ENCODE measurements at places on chromosomes 4 and X.

- H3K4me3 ChIP-seq, result no peak overlapping the region
- no peaks in the 10 kb centered on the region for H3K4me1 ChIP-seq
- H3K27ac ChIP-seq, result no peak overlapping the region
- no peak for DNase-seq
- no peaks in the 10 kb centered on the region for H3K27me3 ChIP-seq
These were observed 9.6 kb upstream of the GRSF1 start for GRCh38 chr4:70849291-70849690.

DNA sequence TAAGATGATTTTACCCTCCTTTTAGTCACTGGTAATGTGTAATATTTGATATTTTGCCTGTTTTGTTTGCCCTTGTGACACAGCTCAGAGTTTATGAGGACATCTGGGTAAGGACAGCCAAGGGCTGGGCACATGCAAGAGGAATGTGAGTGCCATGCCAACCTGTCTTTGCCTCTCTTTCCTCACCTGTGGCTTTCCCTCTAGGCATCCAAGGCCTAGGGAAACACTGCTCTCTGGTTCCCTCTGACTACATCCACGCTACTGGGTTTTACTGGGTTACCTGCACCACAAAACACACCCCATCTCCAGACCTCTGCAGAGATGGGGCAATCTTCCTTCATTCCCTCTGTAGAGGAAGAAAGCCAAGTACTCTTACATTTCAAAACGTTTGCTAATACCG, 7.7 kb downstream of the HPGDS start:
- peaks cover 8% of the 10 kb centered on the region for H3K4me1 ChIP-seq
- no peaks in the 10 kb centered on the region for H3K27me3 ChIP-seq
- no peak for DNase-seq
- no peak overlapping the region for H3K4me3 ChIP-seq
- H3K36me3 ChIP-seq, result no peaks in the 10 kb centered on the region

DNA sequence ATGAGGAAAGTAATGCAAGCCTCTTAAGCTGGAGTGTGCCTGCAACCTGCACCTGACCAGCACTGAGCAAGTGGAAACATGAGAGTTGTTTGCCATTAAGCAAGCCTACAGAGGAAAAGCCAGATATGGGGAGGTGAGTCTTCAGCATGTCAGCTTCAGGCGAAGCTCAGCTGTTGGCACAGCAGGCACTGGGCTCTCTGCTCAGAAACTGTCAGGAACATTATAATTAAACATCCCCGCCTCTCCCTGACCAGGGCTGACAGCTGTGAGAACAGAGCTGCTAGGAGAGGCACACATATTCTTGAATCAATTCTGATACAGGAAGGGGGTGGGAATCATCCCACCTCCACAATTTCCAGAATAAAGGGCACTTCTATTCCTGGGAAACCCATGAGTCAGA, 19.0 kb upstream of the DCX start:
- no peaks in the 10 kb centered on the region for H3K27me3 ChIP-seq
- no peak for DNase-seq
- no peak overlapping the region for H3K4me3 ChIP-seq
- no peak overlapping the region for H3K27ac ChIP-seq

GRCh38 chr4:163090997-163091684, 75.5 kb downstream of the NAF1 start:
- DNase-seq, result no peak
- no peak overlapping the region for H3K4me3 ChIP-seq
- H3K27ac ChIP-seq, result no peak overlapping the region
- H3K36me3 ChIP-seq, result no peaks in the 10 kb centered on the region
- no peaks in the 10 kb centered on the region for H3K4me1 ChIP-seq
- H3K27me3 ChIP-seq, result no peaks in the 10 kb centered on the region

DNA sequence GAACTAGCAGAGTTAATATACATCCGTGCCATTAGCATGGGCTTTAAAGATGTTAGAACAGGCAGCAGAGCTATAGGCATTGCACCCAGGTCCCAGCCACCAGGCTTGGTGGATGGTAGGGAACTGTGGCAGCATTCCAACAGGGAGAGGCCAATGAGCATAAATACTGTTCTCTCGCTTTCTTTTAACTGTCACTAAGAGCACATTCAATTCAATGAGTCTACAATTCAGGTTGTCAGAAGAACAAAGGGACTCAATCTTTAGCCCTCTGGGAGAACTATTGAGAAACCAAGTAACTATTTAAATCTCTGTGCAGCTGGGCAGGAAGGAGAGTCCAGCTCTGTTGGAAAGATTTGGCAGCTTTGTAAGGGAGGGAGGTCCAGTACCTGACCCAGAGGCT, 165.6 kb downstream of the CHIC1 start:
- no peaks in the 10 kb centered on the region for H3K4me1 ChIP-seq
- no peak for DNase-seq
- no peaks in the 10 kb centered on the region for H3K27me3 ChIP-seq
- no peak overlapping the region for H3K27ac ChIP-seq
- H3K36me3 ChIP-seq, result no peaks in the 10 kb centered on the region

GRCh38 chr4:41747230-41748055, 1.1 kb downstream of the PHOX2B start:
- H3K36me3 ChIP-seq, result no peaks in the 10 kb centered on the region
- peaks cover 23% of the 10 kb centered on the region for H3K4me1 ChIP-seq
- no peak overlapping the region for H3K27ac ChIP-seq
- peaks cover 97% of the 10 kb centered on the region for H3K27me3 ChIP-seq
- no peak for DNase-seq

GRCh38 chr4:95118497-95118896, 360.7 kb downstream of the BMPR1B start:
- H3K27me3 ChIP-seq, result no peaks in the 10 kb centered on the region
- H3K27ac ChIP-seq, result no peak overlapping the region
- no peaks in the 10 kb centered on the region for H3K36me3 ChIP-seq

DNA sequence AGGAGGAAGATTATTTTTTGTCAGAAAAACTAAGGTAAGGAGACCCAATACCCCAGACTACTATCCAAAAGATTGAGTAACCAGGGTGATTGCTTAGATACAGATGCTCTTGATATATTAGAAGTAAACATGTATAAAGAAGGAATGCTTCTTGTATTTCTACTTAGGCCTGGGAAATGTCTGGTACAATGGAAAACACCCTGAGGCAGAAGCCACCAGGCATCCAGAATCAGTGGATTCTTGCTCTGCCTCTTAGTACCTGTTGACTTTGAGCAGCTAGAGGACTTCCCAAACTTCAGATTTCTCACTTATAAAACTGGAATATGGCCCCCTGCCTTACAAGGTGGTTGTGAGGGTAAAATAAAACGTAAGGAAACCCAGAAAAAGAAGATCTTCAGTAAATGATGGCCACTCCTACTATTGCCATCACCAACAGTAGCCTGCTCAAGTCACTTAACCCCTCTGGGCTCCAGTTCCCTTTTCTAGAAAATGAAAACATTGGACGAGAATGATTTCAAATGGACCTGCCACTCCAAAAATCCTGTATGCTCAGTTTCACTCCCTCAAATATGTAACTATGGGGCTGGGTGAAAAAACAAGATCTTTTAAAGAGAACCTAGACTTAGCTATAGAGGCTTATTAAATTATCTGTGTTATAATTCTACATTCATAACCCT, 56.6 kb downstream of the AMELX start:
- no peaks in the 10 kb centered on the region for H3K4me1 ChIP-seq
- no peaks in the 10 kb centered on the region for H3K27me3 ChIP-seq
- DNase-seq, result no peak
- H3K27ac ChIP-seq, result no peak overlapping the region
- no peak overlapping the region for H3K4me3 ChIP-seq

DNA sequence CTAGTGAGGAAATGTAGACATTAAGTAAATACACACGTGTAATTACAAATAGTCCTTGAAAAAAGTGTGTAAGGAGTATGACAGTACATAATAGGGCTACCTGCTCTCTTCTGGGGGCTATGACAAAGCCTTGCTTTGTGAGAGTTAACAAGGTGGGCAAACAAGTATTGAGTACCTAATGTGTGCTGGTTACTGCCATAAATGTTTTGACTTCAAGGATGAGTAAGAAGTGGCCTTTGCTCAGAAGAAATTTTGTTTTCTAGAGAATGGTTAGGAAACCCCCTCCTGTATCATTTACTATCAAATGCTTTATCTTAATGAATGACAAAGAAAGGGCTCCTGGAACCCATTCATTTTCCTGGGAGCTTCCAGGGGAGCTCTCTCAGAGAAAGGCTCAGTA, 167.0 kb upstream of the CASK start:
- no peak overlapping the region for H3K4me3 ChIP-seq
- no peak overlapping the region for H3K27ac ChIP-seq
- H3K27me3 ChIP-seq, result no peaks in the 10 kb centered on the region
- no peak for DNase-seq

DNA sequence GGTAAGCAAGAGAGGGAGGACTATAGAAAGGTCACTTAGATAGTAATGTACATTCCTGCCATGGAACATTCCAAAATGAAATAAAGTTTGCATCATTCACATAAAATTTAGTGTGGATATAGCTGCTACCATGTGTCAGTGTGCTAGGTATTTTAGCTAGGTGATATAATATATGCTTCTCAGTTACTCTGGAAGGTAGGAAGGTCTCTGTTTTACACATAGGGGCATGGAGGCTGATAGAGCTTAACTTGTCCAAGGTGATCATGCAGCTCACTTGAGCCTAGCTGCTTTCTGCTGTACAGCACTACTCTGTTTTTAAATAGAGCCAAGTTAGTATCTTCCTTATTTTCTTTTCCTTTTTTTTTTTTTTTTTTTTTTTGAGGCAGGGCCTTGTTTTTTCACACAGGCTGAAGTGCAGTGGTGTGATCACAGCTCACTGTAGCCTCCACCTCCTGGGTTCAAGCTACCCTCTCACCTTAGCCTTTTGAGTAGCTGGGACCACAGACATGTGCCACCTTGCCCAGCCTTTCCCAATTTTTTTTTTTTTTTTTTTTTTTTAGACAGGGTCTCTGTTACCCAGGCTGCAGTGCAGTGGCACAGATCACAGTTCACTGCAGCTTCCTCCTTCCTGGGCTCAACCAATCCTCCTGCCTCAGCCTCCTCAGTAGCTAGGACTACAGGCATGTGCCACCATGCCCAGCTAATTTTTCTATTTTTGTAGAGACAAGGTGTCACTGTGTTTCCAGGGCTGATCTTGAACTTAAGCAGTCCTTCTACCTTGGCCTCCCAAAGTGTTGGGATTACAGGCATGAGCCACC, 10.4 kb downstream of the AFF1 start:
- peaks cover 43% of the 10 kb centered on the region for H3K4me1 ChIP-seq
- no peaks in the 10 kb centered on the region for H3K27me3 ChIP-seq
- peaks cover 6% of the 10 kb centered on the region for H3K36me3 ChIP-seq
- no peak overlapping the region for H3K4me3 ChIP-seq
- DNase-seq, result no peak
- no peak overlapping the region for H3K27ac ChIP-seq

- no peak for DNase-seq
- no peaks in the 10 kb centered on the region for H3K36me3 ChIP-seq
- H3K4me1 ChIP-seq, result no peaks in the 10 kb centered on the region
These were observed 124.2 kb upstream of the NRK start for GRCh38 chrX:105697984-105698781.

DNA sequence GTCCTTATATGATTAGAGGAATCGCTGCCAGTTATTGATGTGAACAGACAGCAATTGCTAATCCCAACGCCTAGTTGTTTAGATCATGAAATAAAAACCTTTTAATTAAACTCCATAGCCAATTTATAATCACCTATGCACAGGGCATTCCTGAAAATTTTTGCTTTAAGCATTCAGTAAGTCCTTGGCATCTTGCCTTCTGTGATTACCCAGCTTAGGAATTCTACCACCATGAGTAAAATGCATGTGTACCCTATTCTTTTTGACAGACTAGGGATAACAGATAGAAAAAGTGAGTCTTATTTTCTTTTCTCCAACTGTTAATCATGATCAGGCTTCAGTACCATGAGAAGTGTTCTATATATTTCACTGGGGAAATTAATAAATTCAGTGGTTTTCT, 995.3 kb upstream of the GRIA3 start:
- H3K36me3 ChIP-seq, result no peaks in the 10 kb centered on the region
- H3K27ac ChIP-seq, result no peak overlapping the region
- no peaks in the 10 kb centered on the region for H3K4me1 ChIP-seq
- no peak for DNase-seq
- H3K4me3 ChIP-seq, result no peak overlapping the region
- H3K27me3 ChIP-seq, result no peaks in the 10 kb centered on the region

GRCh38 chr4:152106113-152106763, 345.4 kb upstream of the GATB start:
- H3K36me3 ChIP-seq, result no peaks in the 10 kb centered on the region
- peaks cover 38% of the 10 kb centered on the region for H3K4me1 ChIP-seq
- no peaks in the 10 kb centered on the region for H3K27me3 ChIP-seq
- H3K4me3 ChIP-seq, result no peak overlapping the region
- peak; percentile 82 for DNase-seq
- H3K27ac ChIP-seq, result peak overlapping the region; percentile 59

DNA sequence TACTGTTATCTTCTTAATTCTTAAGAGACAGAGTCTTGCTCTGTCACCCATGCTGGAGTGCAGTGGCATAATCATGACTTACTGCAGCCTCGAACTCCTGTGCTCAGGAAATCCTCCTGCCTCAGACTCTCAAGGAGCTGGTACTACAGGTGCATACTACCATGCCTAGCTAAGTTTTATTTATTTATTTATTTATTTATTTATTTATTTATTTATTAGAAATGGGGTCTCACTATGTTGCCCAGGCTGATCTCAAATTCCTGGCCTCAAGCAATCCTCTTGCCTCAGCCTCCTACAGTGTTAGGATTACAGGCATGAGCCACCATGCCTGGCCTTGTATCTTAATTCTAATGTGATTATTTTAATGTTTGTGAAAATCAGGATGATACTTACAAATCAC, 125.6 kb downstream of the THOC2 start:
- no peaks in the 10 kb centered on the region for H3K36me3 ChIP-seq
- no peak for DNase-seq
- H3K4me3 ChIP-seq, result no peak overlapping the region
- no peak overlapping the region for H3K27ac ChIP-seq
- H3K4me1 ChIP-seq, result no peaks in the 10 kb centered on the region
- H3K27me3 ChIP-seq, result no peaks in the 10 kb centered on the region

GRCh38 chrX:39854772-39855747, 242.7 kb downstream of the BCOR start:
- no peak overlapping the region for H3K27ac ChIP-seq
- H3K4me1 ChIP-seq, result peaks cover 8% of the 10 kb centered on the region
- no peaks in the 10 kb centered on the region for H3K36me3 ChIP-seq
- H3K27me3 ChIP-seq, result no peaks in the 10 kb centered on the region
- DNase-seq, result no peak

Measured in suprapubic skin (tissue), 4 donors.